Esophagus squamous epithelium (tissue), 5 donors: ENCODE measurements at places on chromosomes 5 and 9.
A peak's percentile ranks its signal among the peaks of the same experiment; 100 is the strongest.

DNA sequence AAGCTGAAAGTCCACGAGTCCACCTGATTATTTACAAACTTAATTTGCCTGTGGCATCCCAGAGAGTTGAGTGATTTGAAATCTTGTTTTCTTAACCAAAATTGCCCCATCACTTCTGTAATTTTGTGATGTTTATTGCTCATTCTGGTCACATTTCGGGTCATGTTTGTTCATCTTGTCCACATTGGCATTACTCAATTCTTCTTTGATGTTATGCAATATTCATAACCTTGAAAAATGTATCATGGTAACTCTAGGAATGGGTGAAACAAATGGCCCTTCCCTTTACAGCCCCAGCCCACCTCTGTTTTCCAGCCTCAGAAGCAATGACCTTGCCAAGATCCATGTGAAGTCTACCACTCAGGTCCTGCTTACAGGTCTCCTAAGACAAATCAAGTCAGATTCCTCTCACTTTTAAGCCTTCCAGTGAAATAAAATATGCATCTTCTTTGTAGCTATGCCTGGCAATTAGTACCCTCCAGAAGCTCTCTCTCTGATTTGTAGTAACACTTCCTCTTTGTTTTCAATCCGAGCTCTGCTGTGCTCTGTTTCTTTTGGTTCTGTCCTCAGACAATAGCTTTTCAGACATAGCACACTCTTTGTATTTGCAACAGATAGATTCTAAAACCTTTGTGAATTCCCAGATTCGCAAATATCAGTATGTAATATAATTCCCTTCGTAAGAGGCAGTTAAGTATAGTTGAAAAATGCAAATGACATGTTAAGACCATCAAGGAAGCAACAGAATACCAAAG lies 330.3 kb upstream of the IRX1 start:
- DNase-seq, result no peak

DNA sequence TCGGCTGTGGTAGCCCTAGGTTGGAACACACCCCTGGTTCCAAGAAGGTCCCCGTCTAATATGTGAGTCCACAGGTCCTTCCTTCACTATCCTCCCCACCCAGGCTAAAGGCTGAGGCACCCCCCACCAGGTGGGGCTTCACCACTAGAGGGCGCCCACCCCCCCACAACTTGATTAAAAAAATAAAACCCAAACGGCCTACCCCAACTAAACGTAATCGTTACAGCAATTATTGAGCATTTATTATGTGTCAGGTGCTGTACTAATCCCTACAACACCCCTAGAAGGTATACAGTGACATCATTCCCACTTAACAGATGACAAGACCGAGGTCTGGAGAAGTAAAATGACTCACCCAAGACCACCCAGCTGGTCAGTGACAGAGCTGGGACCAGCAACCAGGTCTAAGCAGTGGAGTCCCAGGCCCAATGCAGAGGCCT lies 65.0 kb downstream of the FGF18 start:
- no peak for DNase-seq

DNA sequence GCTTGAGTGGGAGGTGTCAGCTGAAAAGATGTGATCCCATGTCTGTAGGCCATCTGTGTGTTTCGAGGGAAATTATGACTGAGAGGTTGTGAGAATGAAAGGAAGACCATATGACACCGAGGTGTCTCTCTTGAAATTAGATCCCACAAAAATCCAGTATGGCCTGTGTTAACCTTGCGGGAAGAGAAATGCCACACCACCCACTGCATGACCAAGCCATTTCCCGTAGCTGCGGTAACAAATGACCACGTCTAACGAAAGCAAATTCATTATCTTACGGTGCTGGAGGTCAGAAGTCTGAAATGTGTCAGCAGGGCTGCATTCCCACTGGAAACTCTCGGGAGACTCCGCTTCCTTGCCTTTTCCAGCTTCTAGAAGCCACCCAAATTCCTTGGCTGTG lies 11.6 kb downstream of the C9orf57 start:
- DNase-seq, result no peak

GRCh38 chr5:96687812-96688453 lies 25.8 kb downstream of the CAST start:
- no peak for DNase-seq

- DNase-seq, result no peak
Measured at GRCh38 chr9:101618698-101619097, 23.9 kb upstream of the PPP3R2 start.

DNA sequence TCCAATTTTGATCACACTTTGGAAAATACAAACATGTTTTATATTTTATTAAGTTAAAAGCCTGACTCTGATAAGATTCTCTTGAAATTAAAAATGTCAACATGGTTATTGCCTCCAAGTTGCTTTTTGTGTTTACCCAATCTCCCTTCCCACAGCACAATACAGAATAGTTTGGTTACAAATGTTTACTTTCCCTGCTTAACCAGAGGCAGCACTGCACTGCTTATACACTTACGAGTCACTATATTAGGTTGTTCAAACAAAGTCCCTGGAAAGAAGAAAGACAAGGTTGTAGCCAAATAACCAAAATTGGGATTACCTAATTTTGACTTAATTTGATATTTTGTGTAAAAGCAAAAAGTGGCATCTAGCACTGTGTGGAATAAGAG lies 25.9 kb downstream of the SRFBP1 start:
- no peak for DNase-seq

- DNase-seq, result no peak
Measured at GRCh38 chr9:6929441-6930215, 171.9 kb downstream of the KDM4C start.

- DNase-seq, result no peak
Measured at GRCh38 chr5:171562822-171563221, 143.4 kb downstream of the FGF18 start.

DNA sequence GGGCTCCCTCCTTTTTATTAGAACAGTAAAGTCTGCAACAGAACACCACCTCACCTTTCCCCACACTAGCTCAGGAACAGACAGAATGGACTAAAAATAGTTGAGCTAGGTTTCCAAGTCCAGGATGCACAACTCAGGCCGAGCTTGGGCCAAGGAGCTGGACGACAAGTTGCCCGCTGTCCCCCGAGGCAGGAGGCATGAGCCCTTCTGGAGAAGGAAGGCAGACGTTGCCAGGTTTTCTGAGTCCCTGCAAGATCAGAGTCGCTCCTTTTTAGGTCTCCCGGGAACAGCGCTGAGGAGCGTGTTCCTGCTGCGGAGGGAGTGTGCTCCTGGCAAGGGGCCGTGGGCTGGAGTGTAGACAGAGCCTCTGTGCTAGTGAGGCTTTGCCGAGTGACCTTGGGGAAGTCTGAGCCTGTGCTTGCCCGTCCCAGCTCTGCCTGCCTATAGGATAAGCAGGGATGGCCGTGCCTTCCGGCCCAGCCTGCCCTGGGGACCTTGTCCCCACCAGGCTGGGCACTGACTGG lies 121.6 kb downstream of the WNK2 start:
- DNase-seq, result no peak

GRCh38 chr5:144088206-144089064 lies 82.0 kb downstream of the YIPF5 start:
- DNase-seq, result no peak

GRCh38 chr5:137616046-137616445 lies 116.9 kb upstream of the SPOCK1 start:
- DNase-seq, result no peak

DNA sequence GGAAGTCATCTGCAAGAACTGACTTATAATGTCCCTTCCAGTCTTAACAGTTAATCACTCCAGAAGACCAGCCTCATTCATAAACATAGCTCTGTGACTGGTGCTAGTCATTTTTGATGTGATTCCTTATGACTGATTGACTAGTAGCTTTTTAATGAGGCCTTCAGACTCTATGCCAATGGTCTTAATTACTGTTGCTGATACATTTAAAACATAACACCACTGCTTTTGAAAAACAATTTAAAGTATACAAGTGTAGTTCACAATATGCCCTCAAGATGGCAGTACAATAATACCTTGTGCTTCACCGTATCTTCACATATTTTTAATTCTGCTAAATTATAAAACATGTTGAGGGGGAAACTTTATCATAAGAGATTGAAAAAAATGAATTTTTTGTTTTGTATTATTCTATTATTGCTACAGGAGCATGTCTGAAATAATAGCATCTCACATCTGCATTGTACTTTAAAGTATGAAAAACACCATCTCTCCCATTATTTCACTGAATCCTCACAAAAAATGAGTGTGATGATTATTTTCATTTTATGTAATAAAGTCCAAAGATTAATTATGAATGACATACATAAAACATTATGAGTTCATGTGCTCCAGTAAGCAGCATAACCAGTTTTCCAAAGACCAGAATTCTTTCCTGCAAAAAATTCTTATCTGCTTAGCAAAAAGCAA lies 55.2 kb upstream of the SHISAL2B start:
- DNase-seq, result no peak

DNA sequence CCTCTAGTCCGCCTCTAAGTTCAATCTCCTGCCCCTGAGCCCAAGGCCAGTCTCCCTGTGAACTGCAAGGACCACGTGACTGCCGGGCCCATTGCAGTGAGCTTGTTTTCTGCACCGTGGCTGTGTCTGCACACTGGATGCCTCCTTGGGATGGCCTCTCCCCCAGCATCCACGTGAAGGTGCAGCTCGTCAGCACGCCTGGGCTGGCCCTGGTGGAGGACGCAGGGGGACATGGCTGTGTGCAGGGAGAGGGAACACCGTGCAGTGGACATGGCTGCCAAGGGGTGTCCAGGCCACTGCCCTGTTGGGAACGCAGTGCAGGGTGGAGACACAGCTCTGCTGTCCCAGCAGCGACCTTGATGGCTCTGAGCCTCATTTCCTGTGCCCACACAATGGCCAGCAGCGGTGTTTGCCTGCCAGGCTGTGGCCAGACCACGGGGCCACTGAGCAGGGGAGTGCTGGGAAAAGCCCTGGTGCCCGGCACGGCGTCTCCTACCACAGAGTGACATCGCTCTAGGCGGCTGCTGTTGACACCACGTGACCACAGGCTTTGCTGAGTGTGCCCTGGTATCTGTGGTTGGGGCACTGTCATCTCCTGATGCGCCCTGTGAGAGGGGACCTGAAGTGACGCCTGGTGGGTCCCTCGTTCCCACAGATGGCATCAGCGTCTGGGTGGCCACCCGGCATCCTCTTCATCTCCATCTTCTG lies 26.9 kb upstream of the EXOC3 start:
- no peak for DNase-seq

GRCh38 chr5:134547579-134547978 lies 22.1 kb downstream of the JADE2 start:
- no peak for DNase-seq

- DNase-seq, result no peak
Measured at GRCh38 chr9:27474305-27474704, 49.8 kb upstream of the IFNK start.

GRCh38 chr5:54792611-54793404 lies 192.6 kb downstream of the ESM1 start:
- no peak for DNase-seq

- no peak for DNase-seq
Measured at GRCh38 chr9:103407260-103407659, 412.1 kb downstream of the CYLC2 start.

- no peak for DNase-seq
Measured at GRCh38 chr5:66841264-66841663, 245.1 kb downstream of the MAST4 start.

DNA sequence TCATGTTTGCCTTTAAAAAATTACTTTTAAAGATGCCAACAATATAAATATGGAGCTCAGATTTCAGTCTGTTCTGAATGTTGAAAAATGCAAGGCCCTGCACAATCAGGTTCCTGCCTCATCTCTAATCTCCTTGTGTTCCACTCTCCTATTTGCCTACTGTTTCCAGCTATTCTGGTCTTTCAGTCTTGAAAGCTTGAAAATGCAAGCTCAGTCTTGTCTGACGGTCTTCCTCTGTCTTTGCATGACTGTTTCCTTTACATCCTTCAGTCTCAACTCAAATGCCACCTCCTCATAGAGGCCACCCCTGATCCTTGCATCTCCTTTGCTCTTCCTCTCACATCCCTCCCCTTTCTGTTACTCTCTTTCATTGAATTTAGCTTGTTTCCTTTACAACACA lies 354.9 kb downstream of the KIF4B start:
- DNase-seq, result no peak

DNA sequence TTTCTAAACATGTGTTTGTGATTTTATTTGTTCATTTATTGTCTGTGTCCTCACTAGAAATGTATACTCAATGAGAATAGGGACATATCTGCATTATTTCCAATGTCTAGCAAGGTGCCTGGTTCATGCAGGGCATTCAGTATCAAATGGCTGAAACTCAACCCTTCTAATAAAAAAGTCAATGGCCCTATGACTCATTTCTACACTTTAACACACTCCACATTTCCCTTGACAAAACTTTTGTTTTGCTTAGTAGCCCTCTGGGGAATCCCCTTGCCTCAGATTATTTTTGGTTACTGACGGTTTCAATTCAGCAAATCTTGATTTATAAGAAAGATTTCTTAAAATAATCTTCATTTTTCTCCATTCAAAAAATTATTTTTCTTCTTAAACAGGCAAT lies 206.0 kb upstream of the DMRTA1 start:
- no peak for DNase-seq

DNA sequence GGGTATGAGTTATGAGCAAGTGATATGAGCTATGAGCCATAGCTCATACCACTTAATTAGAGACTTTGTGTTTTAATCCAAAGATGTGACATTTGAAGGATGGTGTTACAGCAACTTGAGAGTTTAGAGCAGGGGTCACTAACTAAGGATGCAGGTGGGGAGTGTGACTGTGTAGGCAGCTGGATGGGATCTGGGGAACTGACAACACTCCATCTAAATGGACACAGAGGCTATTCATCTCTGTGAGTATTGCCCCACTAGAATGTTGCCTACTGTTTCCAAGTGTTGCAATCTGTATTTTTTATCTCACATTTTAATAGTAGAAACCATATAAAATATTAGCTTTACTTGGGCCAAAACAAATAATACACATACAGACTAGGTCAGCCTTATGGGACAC lies 488.1 kb upstream of the DAB2 start:
- no peak for DNase-seq

DNA sequence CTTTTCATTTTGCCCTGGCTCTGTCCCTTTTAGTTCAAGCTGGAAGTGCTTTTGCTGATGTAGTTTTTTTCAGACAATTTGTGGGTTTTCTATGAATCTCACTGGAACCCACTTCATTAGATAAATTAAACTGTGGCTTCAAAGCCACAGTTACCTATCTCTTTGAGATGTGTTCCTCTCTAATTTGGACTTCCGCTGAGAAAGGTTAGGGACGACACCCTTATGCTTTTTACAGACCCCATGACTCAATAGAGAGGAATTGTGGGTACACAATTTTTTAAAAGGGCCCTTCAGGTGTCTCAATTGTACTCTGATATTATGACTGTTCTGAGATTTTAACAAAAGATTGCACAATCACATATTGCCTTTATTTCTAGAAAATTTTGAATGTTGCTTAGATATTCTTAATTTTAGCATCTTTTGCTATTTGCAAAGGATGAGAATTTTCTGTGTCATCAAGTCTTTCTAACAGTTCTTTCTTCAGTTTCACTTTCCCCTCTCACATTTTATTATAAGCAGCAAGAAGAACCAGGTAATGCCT lies 110.6 kb downstream of the GADD45G start:
- DNase-seq, result no peak

- peak; percentile 9 for DNase-seq
Measured at GRCh38 chr9:1009101-1009707, 32.7 kb downstream of the DMRT3 start.
